ENCODE measurements at places on chromosomes 6 and 20.

DNA sequence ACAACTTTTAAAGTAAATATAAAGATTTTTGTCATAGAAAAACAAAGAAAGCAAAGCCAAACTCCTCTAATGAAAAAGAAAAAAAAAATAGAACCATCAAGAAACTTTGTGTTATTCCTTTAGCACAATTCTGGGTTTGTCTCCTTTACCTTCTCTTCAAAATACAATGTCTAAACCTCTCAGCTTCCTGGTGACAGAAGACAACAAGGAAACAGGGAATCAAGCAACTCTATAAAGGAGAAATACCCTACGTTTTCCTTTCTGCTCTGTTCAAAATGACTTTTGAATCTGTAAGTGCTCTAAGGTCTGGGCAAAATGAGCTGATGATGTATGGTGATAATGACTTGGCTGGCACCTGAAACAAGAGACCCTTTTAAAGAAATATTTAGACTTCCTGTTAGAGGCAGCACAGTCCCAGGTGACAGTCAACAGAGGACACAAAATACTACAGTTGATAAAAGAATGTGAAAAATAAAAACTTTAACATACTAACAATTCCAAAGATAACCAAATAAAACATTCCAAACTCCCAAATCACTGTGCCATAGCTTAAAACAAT is 101.4 kb downstream of the PRDM1 start:
- DNase-seq, result no peak

GRCh38 chr6:16432075-16433032 is 194.0 kb downstream of the GMPR start:
- peak; percentile 74 for DNase-seq

DNA sequence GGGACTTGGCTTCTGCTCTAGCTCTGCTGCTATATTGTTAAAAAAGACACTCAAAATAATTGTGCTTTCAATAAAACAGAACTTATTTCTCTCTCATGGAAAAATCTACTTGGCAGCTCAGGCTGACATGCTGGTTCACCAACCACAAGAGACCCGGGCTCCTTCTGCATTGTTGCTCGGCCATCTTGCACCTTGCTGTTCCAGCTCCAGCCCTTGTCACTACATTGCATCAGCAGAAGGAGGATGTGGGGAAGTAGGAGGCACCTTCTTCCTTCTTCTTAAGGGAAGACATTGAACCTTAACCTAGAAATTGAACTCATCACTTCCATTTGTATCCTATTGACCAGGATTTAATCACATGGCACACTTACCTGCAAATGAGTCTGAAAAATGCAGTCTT is 6.6 kb upstream of the C20orf202 start:
- DNase-seq, result no peak

GRCh38 chr6:650098-650497 is 6.8 kb downstream of the HUS1B start:
- no peak for DNase-seq

DNA sequence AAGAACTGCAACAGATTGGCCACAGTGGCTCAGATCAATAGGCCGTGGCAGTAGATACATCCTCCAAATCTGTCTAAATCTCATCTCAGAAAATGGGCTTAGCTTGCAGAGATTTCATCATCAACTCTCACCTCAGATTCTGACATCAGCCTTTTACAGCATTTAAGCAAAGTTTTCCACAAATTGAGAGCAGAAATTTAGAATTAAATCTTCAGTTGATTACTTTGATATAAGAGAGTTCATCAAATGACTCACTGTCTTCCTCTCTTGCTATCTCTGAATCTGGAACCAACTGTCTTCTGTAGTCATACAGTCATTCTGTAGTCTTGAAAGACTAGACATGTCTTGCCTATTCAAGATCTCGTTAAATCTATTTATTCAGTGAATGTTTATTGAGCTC is 45.2 kb upstream of the CTAGE9 start:
- no peak for DNase-seq
